ENCODE measurements at places on chromosomes 12 and 14.

DNA sequence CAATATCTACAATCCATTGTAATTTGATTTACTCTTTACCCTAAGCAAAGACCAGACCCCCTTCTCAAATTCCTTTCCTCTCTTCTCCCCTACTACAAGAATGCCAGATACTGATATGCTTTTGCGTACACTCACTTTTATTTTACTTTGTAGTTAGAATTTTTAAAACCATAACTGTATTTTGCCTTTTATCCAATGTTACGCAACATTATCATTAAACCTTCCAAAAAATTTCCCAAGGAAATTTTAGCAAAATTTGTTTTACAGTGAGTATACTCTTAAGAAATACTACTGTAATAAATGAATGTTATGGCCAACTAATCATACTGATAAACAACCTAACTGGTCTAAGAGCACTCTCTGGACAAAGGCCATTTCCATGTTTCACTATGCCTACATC, 22.3 kb downstream of the ATP2B1 start:
- no peak for DNase-seq

GRCh38 chr12:48142818-48143674, 14.3 kb downstream of the ASB8 start:
- no peak for DNase-seq

- DNase-seq, result no peak
Observed at GRCh38 chr12:52093346-52093745, 13.8 kb downstream of the SMIM41 start.

- DNase-seq, result no peak
Observed at GRCh38 chr12:53659011-53659551, 16.8 kb downstream of the ATP5MC2 start.

- DNase-seq, result no peak
Observed at GRCh38 chr14:49950275-49951228, 57.7 kb downstream of the ARF6 start.

DNA sequence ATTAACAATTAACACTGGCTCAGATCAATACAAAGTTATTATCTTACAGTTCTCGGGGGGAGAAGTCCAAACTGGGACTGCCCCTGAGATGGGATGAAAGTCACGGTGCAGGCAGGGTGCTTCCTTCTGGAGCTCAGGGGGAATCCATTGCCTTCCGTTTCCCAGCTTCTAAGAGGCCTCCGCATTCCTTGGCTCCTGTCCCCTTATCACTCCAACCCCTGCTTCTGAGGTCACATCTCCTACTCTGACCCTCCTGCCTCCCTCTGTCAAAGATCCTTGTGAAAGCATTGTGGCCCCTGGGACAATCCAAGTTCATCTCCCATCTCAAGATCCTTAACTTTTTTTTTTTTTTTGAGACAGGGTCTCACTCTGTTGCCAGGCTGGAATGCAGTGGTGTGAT, 30.8 kb downstream of the SCARB1 start:
- DNase-seq, result no peak

DNA sequence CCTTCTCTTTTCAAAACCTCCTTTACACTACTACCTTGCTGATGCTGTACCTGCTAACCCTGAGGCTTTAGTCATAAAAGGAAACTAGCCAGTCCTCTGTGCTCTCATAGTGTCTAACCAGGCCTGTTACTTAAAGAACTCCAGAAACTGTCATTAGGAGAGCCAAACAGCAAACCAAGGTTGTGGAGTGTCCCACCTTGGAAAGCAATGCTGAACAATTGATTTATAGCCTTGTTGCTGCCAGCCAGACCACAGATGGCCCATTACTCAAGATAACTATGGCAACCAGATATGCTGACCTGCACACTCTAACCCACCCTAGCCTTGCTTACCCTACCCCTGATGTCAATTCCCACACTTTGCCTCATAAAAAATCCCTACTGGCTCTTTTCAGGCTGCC, 26.5 kb upstream of the BCAT1 start:
- no peak for DNase-seq

GRCh38 chr12:117854339-117855012, 114.3 kb downstream of the KSR2 start:
- DNase-seq, result no peak

- DNase-seq, result no peak
Observed at GRCh38 chr12:64743206-64743605, 16.0 kb downstream of the GNS start.

DNA sequence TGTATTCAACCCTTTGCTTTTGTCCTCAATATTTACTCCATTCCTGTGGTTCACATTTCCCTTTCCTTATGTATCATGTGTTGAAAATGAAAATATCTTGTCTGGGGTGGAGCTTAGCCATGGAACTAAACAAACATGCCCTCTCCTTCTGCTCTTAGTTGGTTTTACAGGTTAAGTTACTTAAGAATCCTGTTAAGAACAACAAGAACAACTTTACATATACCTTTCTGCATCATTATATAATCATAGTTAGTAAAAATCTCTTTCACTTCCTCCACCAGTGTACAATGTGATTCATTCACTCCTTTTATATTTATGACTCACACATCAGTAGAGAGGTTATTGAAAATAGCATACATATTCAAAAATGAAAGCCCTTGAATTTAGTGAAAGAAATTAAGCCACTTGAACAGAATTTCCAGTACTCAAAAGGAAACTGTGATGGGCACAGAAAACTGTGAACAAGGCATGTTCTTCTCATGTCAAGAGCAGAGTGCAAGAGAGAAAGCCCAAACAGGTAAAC, 307.7 kb downstream of the CCDC91 start:
- no peak for DNase-seq

DNA sequence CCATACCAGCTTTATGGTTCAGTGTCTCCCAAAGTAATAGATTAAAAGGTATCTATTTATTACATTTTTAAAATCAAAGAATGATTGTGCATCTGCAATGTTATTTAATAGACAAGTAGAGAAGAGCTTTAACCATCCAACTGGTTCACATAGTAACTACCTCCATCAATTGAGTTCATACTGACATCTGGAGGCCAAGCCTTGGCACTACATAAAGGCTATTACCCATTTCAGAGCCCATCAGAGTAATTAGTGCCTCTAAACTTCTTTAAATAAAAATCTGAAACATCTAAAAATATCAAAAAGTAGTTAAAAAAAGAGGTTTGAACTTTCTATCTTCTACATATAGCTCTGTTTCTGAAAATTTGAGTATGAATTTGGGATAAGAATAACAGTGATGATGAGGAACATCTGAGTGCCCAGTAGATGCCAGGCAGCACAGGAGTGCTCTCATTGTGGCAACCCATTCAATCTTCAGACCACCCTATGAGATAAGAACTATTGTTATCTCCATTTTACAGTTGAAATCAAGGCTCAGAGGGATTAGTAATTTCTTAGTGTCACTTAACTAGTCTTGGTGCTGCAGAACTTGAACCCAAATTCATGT, 132.9 kb upstream of the DAAM1 start:
- DNase-seq, result no peak

- no peak for DNase-seq
Observed at GRCh38 chr12:75646329-75647210, 135.2 kb upstream of the KRR1 start.

DNA sequence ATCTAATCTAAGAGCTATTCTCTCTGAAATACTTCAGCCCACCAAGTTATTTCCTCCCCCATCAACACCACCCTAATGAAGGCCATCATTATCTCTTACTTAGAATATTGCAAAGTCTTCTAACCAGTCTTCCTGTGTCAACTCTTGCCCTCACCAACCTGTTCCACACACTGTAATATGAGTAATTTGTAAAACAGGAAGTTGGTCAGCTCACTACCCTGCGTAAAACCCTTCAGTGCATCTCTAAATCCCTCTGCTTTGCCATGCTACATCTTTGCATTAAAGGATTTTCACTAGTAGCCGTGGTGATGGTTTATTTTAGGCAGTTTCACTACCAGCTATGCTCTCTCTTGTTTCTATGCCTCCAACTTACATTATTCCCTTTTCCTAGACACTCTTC, 70.0 kb downstream of the KIF21A start:
- no peak for DNase-seq

DNA sequence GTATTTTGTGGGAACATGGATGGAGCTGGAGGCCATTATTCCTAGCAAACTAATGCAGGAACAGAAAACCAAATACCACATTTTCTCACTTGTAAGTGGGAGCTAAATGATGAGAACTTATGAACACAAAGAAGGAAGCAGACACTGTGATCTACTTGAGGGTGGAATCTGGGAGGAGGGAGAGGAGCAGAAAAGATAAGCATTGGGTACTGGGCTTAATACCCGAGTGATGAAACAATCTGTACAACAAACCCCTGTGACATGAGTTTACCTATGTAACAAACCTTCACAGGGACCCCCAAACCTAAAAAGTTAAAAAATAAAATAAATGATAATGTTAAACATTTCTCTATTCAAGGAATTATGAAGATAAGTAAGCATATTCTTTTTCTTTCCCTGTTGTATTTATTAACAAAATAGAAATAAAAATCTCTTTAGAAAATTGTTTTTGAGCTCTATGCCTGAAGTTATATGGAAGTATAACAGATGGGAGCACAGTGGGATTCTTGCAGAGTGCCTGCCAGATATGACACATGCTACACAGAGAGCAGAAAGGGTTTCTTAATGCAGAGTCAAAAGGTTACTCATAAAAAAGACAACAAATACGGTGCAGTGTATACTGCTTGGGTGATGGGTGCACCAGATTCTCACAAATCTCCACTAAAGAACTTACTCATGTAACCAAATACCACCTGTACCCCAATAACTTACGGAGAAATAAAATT, 52.0 kb upstream of the SYNE2 start:
- no peak for DNase-seq

DNA sequence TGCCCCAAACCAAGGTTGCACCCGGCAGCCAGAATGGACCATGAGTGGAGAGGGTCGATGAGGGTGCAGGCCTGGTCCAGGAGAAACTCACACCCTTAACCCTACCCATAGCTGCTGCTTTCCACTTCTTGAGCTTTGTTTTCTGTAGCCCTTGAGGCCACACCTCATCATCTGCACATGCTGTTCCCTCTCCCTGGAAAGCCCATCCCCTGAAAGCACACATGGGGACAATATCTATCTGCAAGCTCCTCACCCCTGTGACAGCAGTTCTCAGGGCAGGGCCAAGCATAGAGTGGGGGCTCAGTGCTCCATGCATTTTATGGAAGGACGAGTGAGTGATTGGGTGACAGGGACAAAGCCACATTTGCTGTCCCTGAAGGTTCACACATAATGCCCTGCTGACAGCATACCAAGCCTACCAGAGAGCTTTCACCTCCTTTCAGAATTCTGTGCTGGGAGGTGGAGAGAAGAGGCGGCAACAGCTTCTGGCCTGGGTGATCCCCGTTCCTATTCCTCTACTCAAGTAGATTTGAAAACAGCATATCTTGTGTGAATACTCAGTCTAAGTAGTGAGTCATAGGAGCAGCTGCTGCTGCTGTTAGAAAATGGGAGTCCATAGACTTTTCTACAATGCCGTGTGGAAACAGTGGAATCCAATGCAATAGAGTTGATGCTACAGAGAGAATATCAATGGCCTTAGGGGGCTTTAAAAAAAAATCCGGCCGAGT, 44.6 kb downstream of the SRGAP1 start:
- no peak for DNase-seq

- no peak for DNase-seq
Observed at GRCh38 chr12:20119596-20120402, 248.5 kb upstream of the PDE3A start.

GRCh38 chr14:93061380-93062012, 54.2 kb downstream of the ITPK1 start:
- DNase-seq, result no peak

DNA sequence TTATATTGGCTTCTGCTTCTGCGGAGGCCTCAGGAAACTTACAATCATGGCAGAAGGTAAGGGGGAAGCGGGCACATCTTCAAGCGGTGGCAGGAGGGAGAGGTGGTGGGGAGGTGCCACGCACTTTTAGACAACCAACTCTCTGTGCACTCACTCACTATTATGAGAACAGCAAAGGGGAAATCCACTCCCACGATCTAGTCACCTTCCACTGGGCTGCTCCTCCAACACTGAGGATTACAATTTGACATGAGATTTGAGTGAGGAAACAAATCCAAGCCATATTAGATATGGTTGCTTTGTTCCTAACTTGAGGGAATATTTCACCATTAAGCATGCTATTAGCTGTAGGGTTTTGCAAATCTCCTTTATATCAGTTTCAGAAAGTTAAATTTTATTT, 80.3 kb downstream of the UNC79 start:
- DNase-seq, result no peak

DNA sequence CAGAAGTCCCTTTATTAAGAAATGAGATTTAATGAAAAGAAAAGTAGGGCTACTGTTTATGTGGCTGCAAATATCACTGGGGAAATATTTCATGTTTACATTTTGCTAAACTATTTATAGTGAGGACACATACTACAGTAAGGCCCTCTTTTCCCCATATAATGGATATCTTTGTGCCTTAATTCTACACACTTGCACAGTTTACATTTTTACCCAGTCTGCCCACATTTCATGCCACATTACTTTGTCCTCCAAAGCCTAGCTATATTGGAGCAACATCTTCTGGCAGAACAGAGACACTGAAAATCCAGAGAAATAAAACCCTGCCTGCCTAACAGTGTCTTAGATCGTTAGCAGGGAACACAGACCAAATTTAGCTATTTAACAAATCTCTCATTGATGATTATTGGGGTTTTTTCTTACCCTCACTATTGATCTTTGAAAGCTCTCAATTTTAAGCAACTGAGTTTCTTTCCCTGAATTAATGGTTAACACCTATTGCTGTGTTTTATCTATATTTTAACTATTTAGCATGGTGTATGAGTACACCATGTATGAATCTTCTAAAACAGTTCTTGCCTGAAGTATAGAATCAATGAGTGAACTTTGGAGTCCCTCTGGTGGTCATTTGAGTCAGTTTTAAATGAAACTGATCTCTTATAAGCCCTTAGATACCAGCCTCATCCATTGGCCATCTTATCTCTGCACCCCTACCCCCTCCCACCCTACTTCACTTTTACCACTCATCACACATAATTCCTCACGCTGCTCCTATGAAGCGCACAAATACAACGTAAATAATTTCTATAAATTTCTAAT, 170.2 kb downstream of the BCAT1 start:
- DNase-seq, result no peak

GRCh38 chr12:88029093-88029665, at the start of gene C12orf50:
TSS of gene C12orf50 (minus strand) at chr12:88029401. CDS start at chr12:88026962, 2,439 bp downstream.
- no peak for DNase-seq

- no peak for DNase-seq
Observed at GRCh38 chr14:39939023-39939422, 506.8 kb upstream of the FBXO33 start.

GRCh38 chr12:57620936-57621496, 9.8 kb downstream of the ARHGEF25 start:
- DNase-seq, result no peak

- DNase-seq, result no peak
Observed at GRCh38 chr12:27588776-27589175, 64.8 kb downstream of the PPFIBP1 start.

- no peak for DNase-seq
Observed at GRCh38 chr12:51442324-51442723, 17.7 kb downstream of the SLC4A8 start.

- peak; percentile 70 for DNase-seq
Observed at GRCh38 chr12:108730365-108731104, 783 bp downstream of the CORO1C start.

- no peak for DNase-seq
Observed at GRCh38 chr14:66315098-66315497, 171.1 kb upstream of the CCDC196 start.

- no peak for DNase-seq
Observed at GRCh38 chr14:75831455-75831854, 150.3 kb downstream of the TGFB3 start.
